GM20000 (cell line): ENCODE measurements at places on chromosomes 5 and 9.

GRCh38 chr5:616484-617039, 4.4 kb downstream of the CEP72 start:
- no peak for DNase-seq

- no peak for DNase-seq
Measured at GRCh38 chr5:132291026-132291425, 3.2 kb upstream of the SLC22A4 start.

DNA sequence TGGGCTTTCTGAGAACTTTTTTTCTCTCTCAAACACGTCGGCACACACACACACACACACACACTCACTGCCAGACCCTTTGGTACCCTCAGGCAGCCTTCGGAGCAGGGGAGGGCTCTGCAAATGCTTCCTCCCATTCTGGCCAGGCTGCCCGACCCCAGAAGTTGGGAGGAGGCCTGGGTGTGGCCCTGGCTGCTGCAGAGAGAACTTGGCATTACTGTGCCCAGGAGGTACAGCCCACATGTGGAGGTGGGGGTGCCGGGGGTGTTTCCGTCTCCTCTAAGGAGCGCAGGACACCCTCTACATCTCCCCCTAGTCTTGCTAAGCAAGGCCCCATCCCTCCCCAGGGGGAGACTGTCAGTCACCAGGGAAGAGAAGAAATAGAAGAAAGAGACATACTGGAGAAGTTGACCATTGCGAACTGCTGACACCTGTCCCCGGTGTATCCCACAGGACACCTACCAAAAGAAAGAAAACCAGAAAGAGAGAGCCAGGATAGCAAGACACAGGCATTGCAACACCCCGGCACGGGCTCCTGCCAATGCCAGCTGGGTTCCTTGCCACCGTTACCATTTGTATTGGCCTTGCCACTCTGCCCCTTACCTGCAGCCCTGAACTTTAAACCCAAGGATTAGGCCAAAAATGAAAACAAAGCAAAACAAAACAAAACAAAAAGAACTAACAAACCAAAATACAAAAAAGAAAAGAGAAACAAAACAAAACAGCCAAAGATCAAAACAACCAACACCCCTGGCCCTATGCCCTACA, 69.3 kb downstream of the PSD2 start:
- no peak for DNase-seq

DNA sequence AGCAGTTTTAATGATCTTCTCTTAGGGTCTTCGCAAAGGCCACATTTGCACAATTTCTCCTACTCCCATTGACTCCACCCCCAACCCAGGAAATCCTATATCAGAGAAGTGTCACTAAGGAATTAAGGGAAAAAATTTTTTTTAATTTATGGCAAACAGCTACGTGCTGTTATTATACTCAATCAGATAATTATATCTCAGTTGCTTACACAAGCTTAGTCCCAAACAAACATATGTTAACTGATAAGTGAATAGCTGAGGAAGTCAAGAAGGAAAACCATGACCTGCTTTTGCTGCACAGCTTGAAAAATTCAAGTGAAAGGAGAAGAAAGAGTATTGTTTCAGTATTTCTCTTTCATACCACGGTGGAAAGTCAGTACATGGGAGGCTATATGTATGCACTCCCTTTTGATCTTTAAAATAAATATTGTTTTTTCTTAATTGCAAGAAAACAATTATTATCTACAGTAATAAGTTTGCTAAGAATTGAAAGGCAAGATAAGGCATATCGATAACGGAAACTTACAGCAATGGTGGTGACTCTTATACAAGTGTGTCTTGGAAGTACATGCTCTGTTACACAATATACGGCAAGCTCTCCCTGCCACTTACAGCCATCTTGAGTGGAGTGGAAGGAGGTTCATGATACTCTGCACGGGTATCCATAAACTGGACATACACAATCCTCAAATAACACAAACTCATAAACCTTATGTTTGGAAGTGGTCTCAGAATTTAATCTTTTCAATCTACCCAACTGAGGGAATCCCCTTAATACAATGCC, 167.9 kb upstream of the FREM1 start:
- no peak for DNase-seq

- no peak for DNase-seq
Measured at GRCh38 chr9:130284249-130284625, 18.7 kb downstream of the HMCN2 start.

GRCh38 chr9:2055203-2055658, 40.1 kb downstream of the SMARCA2 start:
- peak; percentile 26 for DNase-seq

- DNase-seq: no peak
Measured at GRCh38 chr9:93345643-93346230, 105.7 kb upstream of the FAM120A start.

GRCh38 chr9:113179839-113180238, 29.0 kb downstream of the SLC31A2 start:
- DNase-seq: no peak

DNA sequence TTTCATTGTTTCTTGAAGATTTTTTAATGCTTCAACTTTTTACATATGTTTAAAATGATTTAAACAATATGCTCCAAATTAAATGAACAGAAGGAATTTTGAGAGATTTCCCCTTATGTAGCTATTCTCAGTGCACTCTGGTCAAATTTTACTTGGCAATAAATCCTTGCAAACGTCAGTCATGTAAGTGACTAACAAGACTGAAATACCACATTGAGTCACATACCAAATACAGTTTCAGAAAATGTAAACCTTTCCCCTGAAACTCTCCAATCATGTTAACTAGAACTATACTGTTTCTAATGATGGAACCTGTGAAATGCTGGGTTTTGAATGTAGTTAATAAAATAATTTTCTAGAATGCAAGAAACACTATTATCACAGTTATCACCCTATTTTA, 29.6 kb downstream of the SAR1B start:
- DNase-seq: no peak

- no peak for DNase-seq
Measured at GRCh38 chr9:35341585-35341984, 148.3 kb upstream of the RUSC2 start.

- no peak for DNase-seq
Measured at GRCh38 chr9:105264380-105264779, 19.9 kb downstream of the SLC44A1 start.

DNA sequence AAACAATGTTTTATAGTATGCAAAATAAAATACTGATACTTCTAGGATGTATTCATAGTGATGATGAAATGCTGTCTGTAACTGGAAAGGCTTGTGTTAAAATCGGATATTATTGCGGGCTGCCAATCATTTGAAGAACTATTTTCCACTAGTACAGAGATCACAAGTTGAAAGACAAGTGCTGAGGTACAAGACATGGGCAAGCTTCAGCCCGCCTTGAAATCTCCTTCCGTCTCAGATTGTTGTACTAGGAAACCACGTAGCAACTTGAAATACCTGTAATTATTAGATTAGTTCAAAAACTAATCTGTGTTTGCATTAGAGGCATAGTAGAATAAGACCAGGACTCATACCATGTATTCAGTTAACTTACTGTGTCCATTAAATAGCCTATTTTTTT, 218.2 kb downstream of the ARHGEF28 start:
- no peak for DNase-seq

- peak; percentile 20 for DNase-seq
Measured at GRCh38 chr5:122492675-122493074, 180.6 kb downstream of the SNCAIP start.

GRCh38 chr5:148829248-148829594, 2.8 kb downstream of the ADRB2 start:
- DNase-seq: no peak

DNA sequence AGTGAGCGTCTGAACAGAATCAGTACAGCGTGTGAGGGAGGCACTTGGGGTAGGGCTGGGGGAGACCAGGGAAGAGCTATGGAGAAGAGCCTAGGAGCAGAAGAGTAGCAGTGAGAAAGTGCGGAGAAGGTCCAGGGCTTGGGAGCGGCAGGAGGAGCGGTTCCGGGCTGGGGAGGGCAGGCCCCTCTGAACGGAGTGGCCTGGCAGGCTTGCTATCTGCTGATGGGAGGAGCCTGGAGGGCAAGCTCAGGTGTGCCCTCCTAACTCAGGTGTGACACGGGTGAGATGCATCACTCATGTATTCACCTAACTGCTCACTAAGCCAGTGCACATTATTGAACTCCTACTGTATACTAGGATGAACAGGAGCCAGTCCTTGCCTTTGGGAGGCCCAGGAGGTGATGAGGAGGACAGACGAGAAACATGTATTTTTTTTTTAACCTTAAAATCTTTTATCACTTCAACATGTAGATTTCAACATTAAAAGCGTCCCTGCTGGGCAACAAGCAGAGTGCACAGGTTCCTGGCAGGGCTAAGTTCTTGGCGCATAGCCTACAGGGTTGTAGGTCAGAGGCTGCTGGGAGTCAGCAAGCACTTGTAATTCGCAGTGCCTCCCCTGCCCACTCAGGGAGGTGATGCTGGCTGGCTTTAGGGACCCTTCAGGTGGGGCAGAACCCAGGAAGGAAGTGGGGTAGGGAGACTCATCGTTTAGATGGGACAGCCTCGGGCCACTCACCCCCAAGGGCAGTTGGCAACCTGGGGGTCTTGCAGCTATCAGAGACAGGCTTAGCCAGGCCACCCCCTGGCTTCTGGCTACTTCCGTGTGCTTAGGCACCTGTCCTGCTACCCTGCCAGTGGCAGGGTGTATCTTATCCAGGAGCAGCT, 55.5 kb downstream of the TMOD1 start:
- DNase-seq: no peak

DNA sequence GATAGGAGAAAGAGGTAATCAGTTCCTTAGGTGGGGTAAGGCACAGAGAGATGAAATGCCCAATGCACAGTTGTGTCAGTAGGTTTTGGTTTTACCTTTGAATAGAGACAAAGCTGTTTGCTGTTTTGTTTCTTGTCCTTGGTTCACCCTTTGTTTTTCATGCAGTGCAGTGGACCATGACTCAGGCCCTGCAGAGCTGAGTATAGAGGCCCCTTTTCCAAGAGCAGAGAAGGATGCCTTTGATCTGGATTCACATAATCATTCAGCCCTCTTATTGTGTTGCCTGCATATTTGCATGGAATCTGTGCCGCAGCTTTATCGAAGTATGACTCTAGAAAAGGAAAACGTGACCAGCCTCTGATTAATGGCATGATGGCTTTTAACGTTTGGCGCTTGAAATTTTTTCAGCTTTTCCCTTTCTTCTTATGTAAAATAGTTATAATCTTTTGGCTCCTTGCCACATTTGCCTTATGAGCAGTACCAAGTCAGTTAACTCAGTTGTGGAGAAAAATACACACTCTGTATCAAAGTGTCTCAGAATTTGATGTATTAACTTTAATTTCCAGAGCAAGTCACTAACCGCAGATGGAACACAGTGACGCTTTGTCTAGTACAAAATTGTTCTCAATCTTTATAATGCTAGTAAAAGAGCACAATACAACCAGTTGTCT, 197.6 kb downstream of the KDM4C start:
- DNase-seq: peak; percentile 45

DNA sequence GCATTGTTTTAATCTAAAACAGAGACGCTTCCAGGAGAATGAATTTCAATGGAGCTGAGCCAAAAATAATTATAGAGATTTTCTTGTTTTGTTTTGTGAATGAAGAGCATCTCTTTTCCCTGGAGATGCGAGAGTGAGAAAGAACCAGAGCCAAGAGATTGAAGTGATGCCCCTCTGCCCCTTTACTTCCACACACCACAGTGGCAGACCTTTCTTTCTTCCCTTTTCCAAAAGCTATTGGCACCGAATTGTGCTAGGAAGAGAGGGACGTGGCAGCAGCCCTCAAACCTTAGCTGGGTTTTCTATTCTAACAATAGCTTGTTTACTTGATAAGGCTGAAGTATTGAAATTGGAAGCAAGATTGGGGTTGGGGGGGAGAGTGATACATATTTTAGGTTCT, 133.0 kb upstream of the TMEM161B start:
- DNase-seq: no peak

- no peak for DNase-seq
Measured at GRCh38 chr9:107638521-107639310, 149.1 kb upstream of the KLF4 start.

DNA sequence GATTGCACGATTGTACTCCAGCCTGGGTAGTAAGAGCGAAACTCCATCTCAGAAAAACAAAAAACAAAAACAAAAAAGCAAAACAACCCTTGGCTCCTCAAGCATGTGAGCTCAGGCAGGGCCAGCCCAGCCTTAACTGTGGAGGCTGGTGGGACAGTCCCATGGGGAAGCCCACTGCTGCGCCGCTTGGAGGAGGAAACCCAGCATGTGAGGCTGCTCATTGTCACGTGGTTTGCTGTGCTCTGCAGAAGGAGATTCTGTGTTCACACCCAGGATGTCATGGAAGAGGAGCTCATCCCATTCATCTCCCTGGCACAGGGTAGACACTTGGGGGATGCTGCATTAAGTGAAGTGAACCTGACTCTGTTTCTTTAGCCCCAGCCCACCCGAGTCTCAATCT, 4.0 kb downstream of the ZBED3 start:
- DNase-seq: peak; percentile 29

DNA sequence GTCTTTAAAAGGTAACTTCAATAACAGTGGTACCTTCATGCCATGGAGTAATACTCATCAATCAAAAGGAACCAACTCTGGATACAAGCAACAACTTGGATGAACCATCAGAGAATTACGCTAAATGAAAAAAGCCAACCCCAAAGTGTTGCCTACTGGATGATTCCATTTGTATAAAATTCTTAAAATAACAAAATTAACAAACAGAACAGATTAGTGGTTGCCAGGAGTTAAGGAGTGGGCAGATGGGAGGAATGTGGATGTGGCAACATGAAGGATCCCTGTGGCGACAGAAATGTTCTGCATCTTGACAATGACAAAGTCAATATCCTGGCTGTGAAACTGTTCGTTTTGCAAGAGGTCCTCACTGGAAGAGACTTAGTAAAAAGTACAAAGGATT, 50.5 kb downstream of the SPTLC1 start:
- no peak for DNase-seq

DNA sequence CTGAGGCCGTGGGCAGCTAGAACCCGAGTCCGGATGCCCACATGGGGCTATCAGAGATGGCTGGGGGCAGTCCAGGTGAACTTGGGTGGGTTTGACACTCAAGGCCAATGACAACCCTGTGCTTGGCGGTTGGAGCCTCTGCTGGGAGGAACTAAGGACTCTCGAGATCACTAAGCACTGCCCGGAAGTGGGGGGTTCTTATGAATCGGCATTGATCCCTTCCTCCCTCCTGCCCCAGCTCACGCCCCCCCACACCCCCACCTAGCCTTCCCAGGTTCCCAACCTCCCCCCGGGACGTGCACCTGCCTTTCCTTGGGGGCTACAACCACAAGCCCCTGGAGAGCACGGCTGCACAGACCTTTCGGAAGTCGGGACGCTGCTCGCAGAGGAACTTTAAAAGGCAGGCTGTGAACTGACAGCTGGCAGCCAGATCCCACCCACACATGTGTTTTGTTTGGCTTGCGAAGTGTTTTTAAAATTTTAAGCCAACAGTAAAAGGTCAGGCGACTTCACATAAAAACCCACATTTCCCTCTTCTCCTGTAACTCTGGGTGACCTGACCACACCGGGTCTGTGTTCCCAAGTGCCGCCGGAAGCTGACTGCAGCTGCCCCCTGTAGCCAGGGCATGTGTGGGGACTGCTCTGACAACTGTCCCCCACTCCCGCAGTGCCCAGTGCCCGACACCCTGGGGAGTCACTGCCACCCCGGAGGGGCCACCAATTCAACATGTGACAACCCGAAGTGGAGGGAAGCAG, 5.1 kb upstream of the RALGDS start:
- DNase-seq: peak; percentile 80
